ENCODE measurements at places on chromosomes 16 and 17.

- DNase-seq = no peak
Measured at GRCh38 chr16:16073001-16073545, 123.7 kb downstream of the ABCC1 start.

- DNase-seq = no peak
Measured at GRCh38 chr16:85089525-85089924, 22.7 kb downstream of the CIBAR2 start.

- no peak for DNase-seq
Measured at GRCh38 chr17:50558091-50558490, 2.4 kb upstream of the CACNA1G start.

- DNase-seq = no peak
Measured at GRCh38 chr17:68292689-68293040, 1.4 kb downstream of the ARSG start.

- no peak for DNase-seq
Measured at GRCh38 chr17:69851736-69852135, 223.3 kb upstream of the KCNJ16 start.

DNA sequence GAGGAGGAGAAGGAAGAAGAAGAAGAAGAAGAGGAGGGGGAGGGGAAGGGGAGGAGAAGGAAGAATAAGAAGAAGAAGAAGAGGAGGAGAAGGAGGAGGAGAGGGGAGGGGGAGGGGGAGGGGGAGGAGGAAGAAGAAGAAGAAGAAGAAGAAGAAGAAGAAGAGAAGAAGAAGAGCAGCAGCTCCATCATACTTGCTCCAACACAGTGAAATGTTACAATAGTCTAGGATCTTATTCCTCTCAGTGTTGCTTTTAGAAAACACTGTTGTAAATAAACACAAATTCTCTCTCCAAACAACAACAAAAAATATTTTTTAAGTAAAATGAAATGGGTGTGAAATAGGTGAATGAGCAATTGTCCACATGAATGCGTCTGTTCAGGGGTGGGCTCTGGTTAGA lies 126.6 kb upstream of the KCNJ16 start:
- no peak for DNase-seq

GRCh38 chr17:49287481-49287880 lies 56.9 kb upstream of the PHOSPHO1 start:
- DNase-seq = no peak

GRCh38 chr16:66275775-66276428 lies 90.6 kb upstream of the CDH5 start:
- DNase-seq = no peak

DNA sequence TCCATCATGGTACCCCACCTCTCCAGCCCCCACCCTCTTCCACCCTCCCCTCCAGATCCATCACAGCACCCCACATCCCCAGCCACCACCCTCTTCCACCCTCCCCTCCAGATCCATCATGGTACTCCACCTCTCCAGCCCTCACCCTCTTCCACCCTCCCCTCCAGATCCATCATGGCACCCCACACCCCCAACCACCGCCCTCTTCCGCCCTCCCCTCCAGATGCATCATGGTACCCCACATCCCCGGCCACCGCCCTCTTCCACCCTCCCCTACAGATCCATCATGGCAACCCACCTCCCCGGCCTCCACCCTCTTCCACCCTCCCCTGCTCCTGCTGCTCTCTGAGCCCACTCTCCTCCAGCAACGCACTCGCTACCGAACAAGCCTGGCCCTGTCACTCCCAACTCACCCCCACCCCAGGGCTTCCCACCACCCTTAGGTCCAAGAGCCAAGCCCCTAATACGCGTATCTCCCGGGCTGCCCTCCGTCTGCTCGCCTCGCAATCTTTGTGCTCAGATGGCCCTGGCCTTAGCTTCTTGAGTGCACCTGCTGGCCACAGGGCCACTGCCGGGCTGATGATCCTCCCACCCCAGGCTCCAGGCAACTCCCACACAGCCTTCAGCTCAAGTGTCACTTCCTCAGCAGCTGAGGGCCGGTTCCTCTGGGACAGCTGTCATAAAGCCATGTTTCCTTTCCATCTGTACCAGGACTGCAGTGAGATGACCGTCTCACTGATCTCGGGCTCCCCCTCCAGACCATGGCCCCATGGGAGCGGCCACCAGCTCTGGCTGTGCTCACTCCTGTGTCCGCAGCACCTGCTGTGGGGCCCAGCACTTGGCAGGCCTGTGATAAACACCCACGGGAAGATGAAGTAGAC lies 25.5 kb downstream of the KDM8 start:
- DNase-seq = no peak

- no peak for DNase-seq
Measured at GRCh38 chr17:82231562-82232321, 2.9 kb downstream of the SLC16A3 start.

DNA sequence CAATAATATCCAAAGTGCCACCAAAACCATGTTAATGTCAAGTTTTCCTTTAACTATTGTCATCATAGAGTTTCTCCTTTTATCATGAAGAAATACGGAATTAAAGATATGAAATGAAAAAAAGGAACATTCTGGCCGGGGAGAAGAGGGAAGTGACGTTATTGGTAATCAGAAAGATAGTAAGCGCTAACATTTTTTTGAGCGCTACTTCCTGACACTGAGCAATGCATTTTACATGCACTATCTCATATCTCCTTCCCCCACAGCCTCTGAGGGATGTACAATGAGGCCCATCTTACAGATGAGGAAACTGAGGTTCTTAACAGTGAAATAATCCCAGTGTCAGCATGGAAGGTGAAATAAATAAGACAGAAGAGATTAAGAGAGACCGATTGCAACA lies 410.9 kb downstream of the SOX9 start:
- no peak for DNase-seq

DNA sequence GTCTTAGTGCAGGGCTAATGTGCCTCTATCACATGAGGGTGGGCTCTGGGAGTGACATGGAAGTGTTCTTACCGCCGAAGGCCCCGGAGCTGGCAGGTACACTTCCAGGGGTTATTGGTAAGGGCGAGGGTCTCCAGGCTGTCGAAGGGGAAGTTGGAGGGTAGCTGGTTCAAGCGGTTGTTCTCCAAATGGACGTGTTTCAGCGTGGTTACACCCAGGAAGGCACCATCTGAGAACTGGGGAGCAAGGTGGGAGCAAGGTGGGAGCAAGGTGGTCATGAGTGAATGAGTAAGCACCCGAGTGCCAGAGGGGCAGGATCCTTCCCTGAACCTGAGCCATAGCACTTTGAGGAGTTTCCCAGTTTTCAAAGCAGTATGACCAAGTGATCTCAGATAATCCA lies 3.0 kb downstream of the CHAD start:
- DNase-seq = no peak

All from activated CD8-positive, alpha-beta memory T cell treated with anti-CD3 and anti-CD28 coated beads for 1 hour (primary cell).